ENCODE measurements at places on chromosomes 4 and X. TPM values are rescaled to one million over a fixed set of nuclear protein-coding genes. Genes with fewer than 3 reads are reported as not detected.

- DNase-seq, result no peak
Measured at GRCh38 chr4:8297691-8298485, 28.3 kb downstream of the HTRA3 start.

- no peak for DNase-seq
Measured at GRCh38 chr4:183533698-183534097, 28.8 kb downstream of the ING2 start.

- no peak for DNase-seq
Measured at GRCh38 chr4:41079881-41080560, 134.3 kb downstream of the APBB2 start.

GRCh38 chr4:181982437-181982836, 260.8 kb upstream of the TENM3 start:
- DNase-seq, result no peak

GRCh38 chr4:182206916-182207315, 36.3 kb upstream of the TENM3 start:
- DNase-seq, result no peak

- no peak for DNase-seq
Measured at GRCh38 chr4:103786014-103786413, 66.2 kb upstream of the TACR3 start.

- DNase-seq, result no peak
Measured at GRCh38 chrX:149462849-149463248, 42.3 kb downstream of the IDS start.

DNA sequence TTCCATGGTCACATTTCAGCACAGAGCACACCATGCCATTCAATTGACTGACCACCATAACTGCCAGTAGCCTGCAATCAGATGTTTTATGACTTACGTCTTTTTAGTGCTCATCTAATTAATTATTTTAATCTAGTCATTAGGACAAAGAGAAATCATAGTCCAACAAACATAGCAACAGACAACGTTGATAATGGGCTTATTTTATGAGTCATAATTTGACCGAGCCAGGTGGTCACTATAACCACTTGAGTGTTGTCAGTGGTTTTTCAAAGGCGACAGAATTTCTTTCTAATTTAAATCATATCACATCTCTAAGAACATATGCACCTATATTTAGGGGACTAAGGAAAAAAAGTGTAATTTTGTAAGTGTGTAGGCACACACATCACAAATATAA, 1.9 kb downstream of the SEC24D start:
- DNase-seq, result no peak

GRCh38 chrX:107742700-107743191, 32.8 kb downstream of the TSC22D3 start:
- no peak for DNase-seq

DNA sequence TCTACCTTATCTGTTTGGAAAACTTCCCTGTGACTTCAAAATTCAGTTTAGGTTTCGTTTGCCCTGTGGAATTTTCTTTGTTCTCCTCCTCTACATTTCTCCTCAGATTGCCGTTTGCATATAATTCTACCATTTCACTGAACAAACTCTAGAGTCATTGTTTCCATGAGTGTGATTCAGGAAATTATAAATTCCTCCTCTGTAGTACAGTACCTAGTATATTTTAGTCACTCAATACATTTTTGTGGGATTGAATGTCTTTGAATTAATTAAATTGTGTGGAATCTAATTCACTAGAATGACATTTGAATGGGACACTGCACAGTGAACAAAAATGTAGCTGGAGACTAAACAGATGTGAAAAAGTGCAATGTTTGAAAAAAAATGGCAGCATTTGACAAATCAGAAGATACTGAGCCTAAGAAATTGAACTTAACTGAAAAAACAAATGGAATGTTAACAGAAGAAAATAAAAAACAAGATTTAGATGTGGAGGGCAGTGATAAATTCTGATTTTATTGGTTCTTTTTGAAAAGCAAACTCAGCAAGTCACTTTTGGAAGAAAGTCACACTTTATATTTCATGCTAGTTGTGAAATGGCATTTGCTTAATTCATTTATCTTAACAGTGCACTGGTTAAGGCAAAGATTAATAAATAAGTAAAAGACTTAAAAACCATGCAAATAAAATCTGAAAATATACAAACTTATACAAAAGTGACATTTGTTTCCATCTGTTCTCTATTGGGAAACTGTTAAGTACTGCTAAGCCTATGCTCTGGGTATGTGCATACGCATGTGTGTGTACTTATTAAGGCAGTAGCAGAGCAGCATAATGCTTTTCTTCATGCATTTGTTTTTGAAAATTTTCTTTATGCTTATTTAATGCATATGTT, 512.3 kb downstream of the FAT4 start:
- DNase-seq, result no peak

DNA sequence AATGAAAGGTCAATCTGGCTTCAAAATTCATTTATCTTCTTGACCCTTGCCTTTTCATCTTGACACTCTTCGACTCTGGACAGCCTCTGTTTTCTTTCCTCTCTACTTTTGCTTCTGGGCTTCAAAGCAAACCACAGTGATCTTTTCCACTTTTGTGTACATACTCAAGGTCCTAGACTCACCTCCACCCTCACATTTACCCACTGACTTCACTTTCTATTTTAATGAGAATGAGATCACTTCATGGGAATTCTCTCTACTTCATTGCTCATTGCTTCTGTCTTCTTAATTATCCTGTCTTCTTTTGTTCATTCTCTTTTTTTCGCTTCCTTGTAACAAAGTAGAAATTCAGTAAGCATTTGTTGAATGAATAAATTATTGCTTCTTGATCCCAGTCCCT, 330.1 kb upstream of the HAND2 start:
- DNase-seq, result no peak

DNA sequence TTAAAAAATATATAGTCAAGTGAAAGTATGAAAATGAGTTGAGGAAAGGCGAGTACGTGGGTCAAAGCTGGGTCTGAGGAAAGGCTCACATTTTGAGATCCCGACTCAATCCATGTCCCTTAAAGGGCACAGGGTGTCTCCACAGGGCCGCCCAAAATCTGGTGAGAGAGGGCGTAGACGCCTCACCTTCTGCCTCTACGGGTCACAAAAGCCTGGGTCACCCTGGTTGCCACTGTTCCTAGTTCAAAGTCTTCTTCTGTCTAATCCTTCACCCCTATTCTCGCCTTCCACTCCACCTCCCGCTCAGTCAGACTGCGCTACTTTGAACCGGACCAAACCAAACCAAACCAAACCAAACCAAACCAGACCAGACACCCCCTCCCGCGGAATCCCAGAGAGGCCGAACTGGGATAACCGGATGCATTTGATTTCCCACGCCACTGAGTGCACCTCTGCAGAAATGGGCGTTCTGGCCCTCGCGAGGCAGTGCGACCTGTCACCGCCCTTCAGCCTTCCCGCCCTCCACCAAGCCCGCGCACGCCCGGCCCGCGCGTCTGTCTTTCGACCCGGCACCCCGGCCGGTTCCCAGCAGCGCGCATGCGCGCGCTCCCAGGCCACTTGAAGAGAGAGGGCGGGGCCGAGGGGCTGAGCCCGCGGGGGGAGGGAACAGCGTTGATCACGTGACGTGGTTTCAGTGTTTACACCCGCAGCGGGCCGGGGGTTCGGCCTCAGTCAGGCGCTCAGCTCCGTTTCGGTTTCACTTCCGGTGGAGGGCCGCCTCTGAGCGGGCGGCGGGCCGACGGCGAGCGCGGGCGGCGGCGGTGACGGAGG, at the start of gene FMR1:
Gene FMR1 (plus strand): TSS at position 728 of the 831 bp plus-strand sequence. CDS start 261 bp downstream, outside the sequence.
- no peak for DNase-seq

GRCh38 chr4:105808030-105808749, 87.1 kb upstream of the NPNT start:
- no peak for DNase-seq

- DNase-seq, result no peak
Measured at GRCh38 chrX:154738011-154738738, 12.7 kb downstream of the GAB3 start.

DNA sequence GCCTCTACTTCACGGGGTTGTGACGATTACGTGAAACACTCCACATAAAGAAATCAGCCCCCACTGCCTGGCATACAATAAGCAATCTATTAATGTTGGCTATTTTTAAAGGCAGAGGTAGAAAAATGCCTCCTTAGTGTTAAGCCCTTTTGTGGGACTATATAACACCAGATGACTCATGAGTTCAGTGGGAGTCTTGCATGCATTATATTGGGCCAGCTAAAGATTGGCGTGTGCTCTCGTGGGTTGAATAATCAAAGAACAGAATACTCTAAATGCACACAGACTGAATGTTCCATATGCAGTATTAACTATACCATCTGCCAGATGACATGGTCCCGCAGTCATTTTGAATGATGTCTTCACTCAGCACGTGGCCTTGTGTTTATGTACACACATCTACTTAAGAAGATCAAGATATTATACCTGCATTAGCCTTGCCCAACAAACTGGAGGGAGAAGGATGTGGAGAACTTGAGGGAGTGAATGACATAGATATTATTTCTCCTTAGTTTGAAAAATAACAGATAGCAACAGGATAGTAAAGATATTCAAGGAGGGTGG, 85.0 kb upstream of the MYOZ2 start:
- no peak for DNase-seq

GRCh38 chr4:14592950-14593349, 409.3 kb upstream of the CPEB2 start:
- no peak for DNase-seq

SNCA gene
- 2.4 TPM for total RNA-seq

HTN3 gene
- not detected for total RNA-seq

Data from epithelial cell of proximal tubule (primary cell).